NCI-H1694 treated with DMSO at 0.1 percent for 48 hours (cell line): ENCODE measurements at places on chromosomes 2 and 18.
A peak's percentile ranks its signal among the peaks of the same experiment; 100 is the strongest.

GRCh38 chr2:8132351-8132831 is 549.5 kb upstream of the ID2 start:
- no peak for DNase-seq

DNA sequence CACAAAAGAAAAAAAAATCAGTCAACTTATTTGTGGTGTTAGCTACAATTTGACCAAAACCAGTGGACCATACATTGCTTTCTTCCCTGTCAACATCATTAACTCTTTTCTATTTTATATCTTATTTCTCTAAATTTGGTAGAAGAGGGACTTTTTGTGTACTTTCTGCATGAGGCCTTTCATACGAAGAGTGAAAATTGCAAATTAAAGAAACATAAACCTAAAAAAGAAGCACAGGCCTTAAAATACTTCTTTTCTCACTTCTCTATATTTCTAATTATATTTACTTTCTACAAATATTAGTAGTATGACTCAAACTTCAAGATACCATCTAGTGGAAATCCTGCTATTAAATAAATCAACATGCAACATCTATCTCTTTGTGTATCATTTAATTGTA is 1073.4 kb upstream of the ZEB2 start:
- no peak for DNase-seq

DNA sequence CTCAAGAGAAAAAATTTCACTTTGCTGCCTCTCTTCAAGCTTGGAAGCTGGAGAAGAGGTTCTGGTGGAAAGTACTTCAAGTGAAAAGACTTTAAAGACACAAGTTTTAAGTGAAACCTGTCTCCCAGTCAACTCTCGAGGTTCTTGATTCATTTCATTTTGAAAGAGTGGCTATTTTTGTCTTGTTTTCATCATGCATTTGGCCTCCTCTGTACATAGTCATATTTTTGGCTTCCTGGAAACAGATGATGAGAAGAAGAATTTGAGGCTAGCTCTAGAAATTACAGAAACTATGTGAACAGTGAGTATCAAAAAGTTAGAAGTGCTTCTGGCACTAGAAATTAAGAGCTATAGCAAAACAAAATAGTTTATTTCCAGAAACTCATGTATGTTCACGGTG is 124.8 kb downstream of the DTNA start:
- no peak for DNase-seq

DNA sequence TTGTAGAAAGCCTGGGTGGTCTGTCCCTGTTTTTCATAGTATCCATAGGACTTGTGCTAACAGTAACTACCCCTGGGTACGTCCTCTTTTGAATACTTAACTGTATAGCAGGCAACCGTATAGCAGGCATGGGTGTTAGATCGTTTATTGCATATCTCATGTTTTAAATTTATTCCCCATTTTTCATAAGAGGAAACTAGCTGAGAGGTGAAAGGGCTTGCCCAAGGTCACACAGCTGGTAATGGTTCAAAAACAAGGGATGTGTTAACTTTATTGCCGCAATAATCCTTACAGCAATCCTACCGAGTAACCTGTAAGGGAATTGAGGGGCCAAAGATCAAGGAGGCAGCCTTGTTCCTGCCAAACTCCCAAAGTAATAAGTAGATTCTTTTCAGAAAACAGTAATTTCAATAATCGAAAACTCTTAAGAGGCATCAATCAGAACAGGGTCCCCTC is 990 bp upstream of the MGAT4A start:
- DNase-seq, result peak; percentile 19

- DNase-seq, result no peak
These were observed 28.5 kb upstream of the MARCHF7 start for GRCh38 chr2:159683817-159684216.

GRCh38 chr2:182319556-182320505 is 107.0 kb downstream of the PDE1A start:
- DNase-seq, result peak; percentile 43

GRCh38 chr18:5462227-5462626 is 81.6 kb downstream of the EPB41L3 start:
- no peak for DNase-seq

GRCh38 chr18:49112664-49113063 is 161.9 kb upstream of the SMAD7 start:
- DNase-seq, result no peak

DNA sequence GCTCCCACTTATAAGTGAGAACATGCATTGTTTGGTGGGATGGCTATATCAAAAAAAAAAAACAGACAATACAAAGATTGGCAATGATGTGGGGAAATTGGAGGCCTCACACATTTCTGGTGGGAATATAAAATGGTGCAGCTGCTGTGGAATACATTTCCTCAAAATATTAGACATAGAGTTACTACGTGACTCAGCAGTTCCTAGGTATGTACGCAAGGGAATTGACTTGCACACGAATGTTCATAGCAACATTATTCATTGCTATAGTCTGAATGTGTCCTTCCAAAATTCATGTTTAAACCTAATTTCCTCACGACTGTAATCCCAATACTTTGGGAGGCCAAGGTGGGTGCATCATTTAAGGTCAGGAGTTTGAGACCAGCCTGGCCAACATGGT is 2.3 kb upstream of the ARHGEF33 start:
- no peak for DNase-seq

DNA sequence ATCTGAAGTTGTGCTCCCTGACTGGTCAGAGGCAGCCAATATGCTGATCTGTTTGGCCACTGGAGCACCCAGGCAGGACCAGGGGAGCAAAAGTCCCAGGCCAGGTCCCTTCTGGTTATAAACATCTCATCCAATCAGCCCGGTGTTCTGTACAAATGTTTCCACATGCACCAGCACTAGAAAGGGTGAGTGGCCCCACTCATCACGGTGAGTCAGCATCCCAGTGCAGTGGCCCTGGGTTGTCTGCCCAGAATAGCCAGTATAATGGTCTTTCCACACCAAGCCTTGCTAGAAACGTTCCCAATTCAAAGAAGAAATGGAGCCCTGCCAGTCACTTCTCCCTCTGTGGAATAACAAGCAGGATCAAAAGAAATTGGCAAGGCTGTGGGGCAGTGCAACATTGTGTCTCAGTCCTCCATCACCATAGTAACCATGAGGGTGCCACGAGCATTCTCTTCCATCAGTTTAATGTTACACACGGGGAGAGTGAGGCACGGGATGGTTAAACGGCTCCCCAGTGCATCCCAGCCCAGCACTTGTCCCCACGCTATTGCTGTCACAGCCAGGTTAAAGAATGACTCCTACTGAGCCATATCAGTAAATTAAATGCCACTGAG is 174.9 kb downstream of the SEPTIN10 start:
- DNase-seq, result no peak

- no peak for DNase-seq
These were observed 940 bp upstream of the BOLA3 start for GRCh38 chr2:74148457-74149246.

GRCh38 chr2:25073025-25073424 is 31.1 kb downstream of the EFR3B start:
- DNase-seq, result no peak

- no peak for DNase-seq
These were observed 730 bp downstream of the B3GNT7 start for GRCh38 chr2:231396058-231396821.

- no peak for DNase-seq
These were observed 111.9 kb downstream of the EPC2 start for GRCh38 chr2:148756292-148756975.

DNA sequence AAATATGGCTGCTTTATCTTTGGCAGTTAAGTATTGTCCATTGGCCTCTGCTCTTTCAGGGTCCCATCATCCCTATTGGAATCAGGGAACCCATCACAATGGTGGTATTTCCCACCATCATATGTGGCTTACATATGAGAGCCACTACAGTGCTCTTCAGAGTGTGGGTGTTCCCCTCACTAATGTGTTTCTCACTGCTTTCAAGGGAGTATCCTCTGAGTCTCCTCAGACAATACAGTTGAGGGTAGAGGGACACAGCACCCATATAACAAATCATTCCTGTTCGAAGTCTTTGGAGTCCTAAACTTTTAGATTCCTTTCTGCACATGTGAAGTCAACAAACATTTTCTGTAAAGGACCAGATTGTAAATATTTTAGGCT is 48.8 kb upstream of the DNAJC10 start:
- no peak for DNase-seq

- DNase-seq, result no peak
These were observed 777.6 kb upstream of the SOX11 start for GRCh38 chr2:4914551-4914950.
